ENCODE measurements at places on chromosomes 2 and 18. TPM values are rescaled to one million over a fixed set of nuclear protein-coding genes. Genes with fewer than 3 reads are reported as not detected.

- no peak for DNase-seq
Observed at GRCh38 chr2:178074123-178075005, 1.8 kb upstream of the PDE11A start.

DNA sequence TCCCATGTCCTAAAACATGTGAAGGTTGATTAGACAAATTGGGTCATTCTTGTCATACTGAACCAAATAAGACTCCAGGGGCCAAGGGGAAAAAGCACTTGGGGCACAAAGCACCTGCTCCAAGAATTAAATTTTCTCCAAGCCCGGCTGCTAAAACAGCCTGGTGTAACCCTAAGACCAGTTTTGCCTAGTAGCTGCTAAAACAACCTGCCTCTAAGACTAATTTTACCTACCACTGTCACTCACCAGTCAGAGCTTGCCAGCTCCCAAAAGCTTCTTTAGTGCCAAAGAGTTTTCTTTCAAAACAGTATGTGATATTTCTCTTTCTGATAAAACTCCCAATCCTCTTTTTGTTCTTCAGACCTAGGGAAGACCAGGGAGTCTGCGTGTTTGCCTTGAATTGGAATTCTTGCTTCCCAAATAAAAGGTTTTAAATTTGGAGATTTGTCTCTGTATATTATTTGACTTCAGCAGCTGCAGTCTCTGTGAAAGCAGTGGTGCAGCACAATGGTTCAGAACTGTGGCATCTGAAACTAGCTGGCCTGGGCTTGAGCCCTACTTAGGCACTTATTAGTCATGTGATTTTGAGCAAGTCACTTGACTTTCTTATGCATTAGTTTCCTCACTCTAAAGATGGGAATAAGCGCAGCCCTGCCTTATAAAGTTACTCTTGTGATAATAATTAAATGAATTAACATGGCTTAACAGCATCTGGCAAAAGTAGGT is 16.2 kb upstream of the APOB start:
- DNase-seq, result no peak

DNA sequence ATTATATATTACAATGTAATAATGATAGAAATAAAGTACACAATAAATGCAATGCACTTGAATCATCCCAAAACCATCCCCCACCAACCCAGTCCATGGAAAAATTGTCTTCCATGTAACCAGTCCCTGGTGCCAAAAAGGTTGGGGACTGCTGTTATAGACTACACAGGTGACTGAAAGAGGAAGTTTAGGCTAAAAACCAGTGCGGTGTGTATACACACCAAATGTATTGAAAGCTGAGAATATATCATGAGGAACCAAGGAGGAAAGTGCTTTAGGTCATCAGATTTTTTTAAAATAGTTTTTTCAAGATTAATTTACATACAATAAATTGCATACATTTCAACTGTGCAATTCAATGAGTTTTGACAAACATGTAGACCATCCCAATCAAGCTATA is 20.5 kb upstream of the C1D start:
- DNase-seq, result no peak

GRCh38 chr18:40365526-40365925 is 1589.5 kb upstream of the PIK3C3 start:
- DNase-seq, result no peak

- no peak for DNase-seq
Observed at GRCh38 chr2:196902828-196903227, 23.7 kb downstream of the PGAP1 start.

DNA sequence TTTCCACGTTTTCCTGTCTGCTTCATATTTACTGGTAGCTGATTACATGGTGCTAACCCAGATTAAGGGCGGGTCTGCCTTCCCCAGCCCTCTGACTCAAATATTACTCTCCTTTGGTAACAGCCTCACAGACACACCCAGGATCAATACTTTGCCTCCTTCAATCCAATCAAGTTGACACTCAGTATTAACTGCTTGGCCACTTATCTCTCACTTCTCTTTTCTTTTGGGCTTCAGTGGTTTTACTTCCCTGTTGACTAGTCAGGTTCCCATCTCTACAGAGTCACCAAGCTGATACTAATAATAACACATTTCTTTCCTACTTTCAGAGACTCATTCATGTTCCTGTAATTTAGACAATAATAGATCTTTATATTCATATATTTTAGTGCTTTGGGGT is 302.2 kb upstream of the MAP2 start:
- DNase-seq, result no peak

DNA sequence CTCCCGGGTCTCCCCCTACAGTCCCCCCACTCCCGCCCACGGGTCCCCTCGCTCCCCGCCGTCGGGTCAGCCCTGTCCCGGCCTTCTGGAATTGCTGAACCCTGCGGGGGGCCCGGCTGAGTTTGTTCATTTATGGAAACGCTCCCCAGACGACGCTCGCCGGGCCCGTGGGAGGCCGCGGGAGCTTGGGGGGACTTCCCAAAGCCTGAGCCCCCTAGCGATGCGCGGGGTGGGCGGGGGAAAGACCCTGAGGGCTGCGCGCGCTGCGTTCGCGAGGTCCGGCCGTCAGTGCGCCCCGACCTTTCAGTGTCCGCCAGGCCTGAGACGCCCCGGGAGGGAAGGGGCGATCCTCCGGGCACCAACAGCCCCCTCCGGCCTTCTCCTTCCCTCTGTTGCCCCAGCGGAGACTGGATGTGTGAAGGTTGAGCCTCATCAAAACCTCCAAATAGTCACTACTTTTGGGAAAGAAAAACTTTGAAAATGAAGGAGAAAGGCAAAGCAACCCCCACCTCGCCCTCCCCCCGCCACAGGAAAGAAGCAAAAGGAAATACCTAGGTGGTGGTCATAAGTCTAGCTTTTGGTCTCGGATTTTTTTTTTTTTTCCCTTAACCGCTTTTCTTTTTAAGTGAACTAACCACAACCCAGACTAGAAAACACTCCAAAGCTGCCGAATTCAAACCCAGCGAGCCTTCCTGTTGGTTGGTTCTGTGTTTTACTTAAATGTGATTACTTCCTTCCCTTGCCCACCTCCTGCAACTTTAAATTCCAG is 509 bp upstream of the CYS1 start:
- DNase-seq, result no peak

DNA sequence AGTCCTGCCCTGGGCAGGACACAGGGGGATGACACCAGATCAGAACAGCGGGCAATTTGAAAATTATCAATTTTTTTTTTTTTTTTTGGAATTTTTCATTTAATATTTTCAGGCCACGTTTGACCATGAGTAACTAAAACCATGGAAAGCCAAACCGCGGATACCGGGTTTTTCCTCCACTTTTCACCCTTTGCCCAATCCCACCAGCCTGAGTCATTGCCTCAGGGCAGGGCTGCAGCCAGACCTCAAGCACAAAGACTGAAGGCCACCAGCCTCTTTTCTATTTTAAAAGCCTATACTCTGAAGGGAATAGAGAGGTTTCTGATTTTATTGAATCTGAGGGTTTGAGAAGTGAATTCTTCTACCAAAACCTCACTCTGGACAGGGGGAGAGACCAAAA is 381.1 kb downstream of the IRS1 start:
- no peak for DNase-seq

- DNase-seq, result no peak
Observed at GRCh38 chr18:31223371-31223770, 60.7 kb upstream of the DSC1 start.

ALKAL2 gene
- 0.95 TPM for total RNA-seq

UGT1A8 gene
- not detected for total RNA-seq

STK11IP gene
- 28.5 TPM for total RNA-seq

AQP12A gene
- total RNA-seq, result not detected

TEKT4 gene
- total RNA-seq, result not detected

All from activated naive CD4-positive, alpha-beta T cell treated with anti-CD3 and anti-CD28 coated beads, Interleukin-2, amount 50 U/mL, for 72 hours (primary cell).